Transverse colon (tissue), 4 donors: ENCODE measurements at places on chromosomes 4 and X. TPM values are rescaled to one million over a fixed set of nuclear protein-coding genes. Genes with fewer than 3 reads are reported as not detected.

DNA sequence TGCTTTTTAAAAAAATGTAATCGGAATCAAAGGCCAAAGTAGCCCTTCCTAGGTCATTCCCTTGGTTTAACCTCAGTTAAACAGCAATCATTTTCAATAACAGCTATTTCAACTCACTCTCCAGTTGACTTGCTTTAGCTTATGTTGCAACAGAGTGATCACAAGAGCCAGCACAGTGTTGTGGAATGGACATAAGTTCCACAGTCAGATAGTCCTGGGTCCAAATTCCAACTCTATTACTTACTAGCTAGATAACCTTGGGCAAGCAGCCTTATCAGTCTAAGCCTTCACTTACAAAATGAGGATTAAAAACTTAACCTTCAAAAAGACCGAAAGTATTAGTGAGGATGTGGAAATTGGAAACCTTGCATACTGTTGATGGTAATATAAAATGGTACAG lies 9.2 kb upstream of the GPC3 start:
- no peak for DNase-seq

Gene VCX3B
- not detected for total RNA-seq

DNA sequence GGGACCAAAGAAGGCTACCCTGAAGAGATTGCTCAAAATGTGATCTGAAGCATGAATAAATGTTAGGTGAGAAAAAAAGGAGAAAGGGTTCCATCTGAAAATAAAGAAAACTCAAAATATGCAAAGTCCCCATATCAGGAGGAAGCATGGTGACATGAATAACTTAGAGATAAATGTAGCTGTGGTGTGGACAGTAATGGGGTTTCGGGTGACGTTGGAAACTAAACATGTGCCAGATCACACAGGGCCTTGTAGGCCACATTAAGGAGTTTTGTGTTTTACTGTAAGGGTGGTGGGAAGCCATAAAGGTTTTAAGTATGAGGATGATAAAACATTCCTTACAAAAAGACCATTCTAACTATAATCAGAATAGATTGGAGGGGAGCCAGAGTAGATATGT lies 40.3 kb upstream of the ACSL4 start:
- DNase-seq: no peak

DNA sequence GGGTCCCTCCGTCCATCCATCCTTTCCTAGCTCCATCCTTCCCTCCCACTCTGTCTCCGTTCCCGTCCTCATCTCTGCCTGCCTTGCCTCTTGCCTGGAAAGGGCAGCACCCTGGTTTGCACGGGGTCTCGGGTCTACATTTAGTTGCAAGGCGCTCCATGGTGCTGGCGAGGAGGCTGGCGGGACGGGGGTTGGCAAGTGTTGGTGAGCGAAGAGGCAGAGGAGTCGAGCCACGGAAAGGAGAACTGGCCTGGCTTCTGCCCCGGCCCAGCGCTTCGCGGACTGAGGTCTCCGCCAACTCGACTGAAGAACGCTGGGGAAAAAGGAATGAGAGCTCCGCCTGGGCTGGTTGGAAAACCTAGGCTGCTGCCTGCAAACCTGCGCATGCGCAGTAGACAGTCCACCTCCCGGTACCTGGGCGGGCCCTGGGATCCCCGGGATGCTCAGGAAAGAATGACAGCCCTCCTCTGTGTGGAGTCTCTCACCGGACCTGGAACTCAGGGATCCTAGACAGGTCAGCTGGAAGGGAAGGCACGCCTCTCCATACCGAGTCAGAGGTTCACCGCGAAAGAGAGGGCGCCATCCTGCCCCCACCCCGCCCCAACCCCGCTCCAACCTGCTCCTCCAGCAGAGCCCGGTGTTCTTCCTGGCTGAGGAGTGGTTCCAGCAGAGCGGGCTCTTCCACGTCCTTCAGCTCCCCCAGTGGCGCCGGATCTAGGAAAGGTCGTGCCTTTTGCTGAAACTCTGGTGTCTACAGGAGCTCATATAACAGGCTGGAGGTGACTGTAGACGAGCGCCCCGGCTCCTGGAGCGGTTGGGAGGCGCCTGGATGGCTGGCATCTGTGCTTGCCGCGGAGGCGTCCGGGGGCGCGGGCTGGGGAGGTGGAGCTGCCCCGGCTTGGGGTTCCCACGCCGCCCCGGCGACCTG lies 6.0 kb downstream of the FRG2 start:
- DNase-seq: peak; percentile 17

- DNase-seq: no peak
Measured at GRCh38 chrX:123920105-123920785, 41.3 kb upstream of the STAG2 start.

Gene DMRTC1
- total RNA-seq: not detected

- DNase-seq: no peak
Measured at GRCh38 chr4:169295822-169296221, 25.1 kb upstream of the SH3RF1 start.

Gene MAGEE1
- total RNA-seq: 0.27 TPM

Gene USP17L28
- total RNA-seq: not detected

DNA sequence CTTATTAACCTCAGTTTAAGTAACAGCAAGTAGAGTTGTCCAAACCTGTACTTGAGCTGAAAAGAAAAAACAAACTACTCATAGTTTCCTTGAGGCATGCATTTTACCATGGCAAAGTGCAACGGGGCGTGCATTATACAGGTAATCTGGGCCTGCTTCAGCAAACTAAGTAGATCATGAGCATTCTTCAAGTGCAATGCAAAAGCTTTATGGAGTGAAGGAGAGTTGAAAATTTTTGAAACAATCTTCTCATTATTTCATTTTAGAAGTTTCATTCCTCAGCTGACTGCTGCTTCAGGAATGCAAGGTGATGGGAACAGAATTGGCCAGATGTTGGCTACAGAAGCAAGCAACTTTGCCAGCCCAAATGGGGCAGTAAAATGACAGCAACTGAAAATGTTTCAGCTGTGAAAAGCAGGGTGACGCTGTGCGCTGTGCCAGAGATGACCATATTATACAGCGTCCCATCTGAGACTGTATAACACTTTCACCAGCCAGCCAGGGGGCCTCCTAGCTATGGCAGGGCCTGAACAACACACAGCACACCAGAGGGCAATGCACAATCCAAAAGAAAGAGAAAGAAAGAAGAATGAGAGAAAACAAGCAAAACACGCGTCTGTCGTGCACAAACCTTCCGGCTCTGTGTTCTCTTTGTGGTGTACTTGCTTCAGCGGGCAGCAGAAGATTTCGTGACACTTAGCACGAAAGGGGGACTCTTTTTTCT lies 145.5 kb upstream of the FGF13 start:
- no peak for DNase-seq

DNA sequence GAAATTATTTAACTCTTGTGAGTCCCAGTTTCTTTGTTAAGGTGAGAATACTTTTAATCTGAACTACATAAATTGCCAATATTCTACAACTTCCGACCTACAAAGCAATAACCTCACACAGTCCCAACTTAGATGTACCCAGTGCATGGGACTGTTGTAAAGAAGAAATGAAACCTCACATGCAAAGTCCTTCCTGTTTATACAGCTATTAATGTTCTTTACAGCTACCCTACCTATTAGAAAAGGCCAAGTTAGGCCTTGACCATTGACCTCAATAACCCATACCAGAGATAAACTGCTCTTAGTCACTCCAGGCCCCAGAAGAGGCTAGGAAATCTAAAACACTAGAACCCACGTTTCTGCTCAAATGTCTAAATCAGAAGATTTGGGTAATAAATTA lies 920.1 kb upstream of the TENM3 start:
- DNase-seq: no peak

Gene TNIP3
- 0.41 TPM for total RNA-seq

DNA sequence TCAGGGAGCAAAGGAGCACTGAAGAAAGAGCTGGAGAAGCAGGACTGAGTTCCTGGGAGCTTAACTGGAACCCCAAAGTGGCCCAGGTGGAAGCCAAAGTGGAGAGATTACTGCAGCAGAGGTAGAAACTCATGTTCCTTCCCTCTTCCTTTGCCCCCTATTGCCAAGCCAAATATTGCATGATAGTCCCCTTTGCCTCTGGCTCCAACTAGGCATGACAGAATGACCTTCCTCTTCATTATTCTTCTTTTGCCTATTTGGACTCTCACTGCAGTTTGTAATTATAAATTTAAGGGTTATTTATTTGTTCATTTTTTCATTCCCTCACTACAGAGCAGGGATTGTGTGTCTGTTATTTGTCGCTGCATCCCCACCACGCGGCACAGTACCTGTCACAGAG lies 22.1 kb upstream of the SPANXB1 start:
- no peak for DNase-seq

DNA sequence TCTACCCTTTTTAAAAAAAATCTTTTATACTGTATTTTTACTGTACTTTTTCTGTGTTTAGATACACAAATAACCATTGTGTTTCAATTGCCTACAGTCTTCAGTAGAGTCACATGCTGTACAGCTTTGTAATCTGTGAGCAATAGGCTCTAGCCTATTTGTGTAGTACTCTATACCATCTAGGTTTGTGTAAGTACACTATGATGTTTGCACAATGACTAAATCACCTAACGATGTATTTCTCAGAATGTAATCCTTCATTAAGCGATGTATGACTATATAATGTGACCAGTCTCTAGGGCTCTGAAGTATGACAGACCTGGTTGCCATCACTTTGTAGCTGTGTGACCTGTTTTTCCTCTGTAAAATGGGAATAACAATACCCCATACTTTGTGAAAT lies 14.2 kb upstream of the DCAF4L1 start:
- DNase-seq: no peak

- DNase-seq: no peak
Measured at GRCh38 chr4:38482696-38483095, 181.3 kb upstream of the KLF3 start.

Gene RXFP1
- not detected for total RNA-seq

Gene KLKB1
- total RNA-seq: not detected

DNA sequence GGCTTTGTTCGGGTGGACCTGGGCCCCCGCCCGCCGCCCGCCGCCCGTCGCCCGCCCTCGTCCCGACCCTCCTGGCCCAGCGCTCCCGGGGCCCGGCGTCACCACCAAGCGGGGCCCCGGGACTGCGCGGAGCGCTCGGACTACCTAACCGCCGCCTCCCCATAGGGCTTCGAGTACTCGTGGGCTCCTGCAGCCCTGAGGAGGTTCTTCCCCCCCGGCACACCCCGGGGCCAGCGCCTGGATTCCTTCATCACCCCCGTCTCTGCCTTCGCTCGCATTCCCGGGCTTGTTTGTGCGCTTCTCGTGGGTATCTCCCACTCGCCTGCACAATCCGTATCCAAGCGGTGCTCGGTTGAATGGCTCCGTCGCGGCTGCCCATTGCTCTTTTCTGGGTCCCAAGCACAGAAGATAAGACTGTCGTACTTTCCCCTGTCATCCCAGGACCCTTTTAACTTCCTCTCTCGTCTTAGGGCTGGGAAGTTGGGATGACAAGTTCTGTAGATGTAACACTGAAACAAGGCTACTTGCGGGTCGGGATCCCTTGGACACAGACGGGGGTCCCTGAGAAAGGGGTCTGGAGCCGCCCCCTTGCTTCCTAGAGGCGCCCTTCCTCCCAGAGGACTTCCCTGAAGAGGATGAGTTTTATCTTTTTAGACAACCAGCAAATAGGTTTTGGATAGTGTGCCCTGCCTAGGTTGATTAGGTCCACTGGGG lies 565 bp downstream of the MOB1B start:
- DNase-seq: no peak

Gene PCDH7
- total RNA-seq: 22.5 TPM

GRCh38 chr4:168781926-168782325 lies 228.1 kb downstream of the CBR4 start:
- no peak for DNase-seq

- DNase-seq: no peak
Measured at GRCh38 chr4:34245276-34245675, 1999.0 kb downstream of the ARAP2 start.

Gene FAM236B
- not detected for total RNA-seq

- DNase-seq: no peak
Measured at GRCh38 chr4:69818060-69818639, 41.8 kb downstream of the SULT1E1 start.

DNA sequence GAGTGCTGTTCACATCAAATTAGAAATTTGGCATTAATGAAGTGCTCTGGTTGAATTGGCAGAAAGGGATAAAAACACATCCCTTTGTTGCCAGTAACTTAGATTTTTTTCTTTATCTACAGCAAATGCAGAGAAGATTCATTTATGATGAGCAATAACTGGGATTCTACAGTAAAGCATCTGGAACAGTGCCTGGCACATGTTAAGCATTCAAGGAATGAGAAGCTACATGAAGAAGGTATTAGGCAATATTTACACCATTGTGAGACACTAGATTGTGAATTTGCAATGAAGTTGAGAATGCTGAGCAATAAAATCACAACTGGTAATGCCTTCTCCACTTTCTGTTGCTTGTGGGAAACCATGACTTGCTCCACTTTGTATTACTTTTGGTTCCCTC lies 33.5 kb downstream of the PCDH19 start:
- no peak for DNase-seq

DNA sequence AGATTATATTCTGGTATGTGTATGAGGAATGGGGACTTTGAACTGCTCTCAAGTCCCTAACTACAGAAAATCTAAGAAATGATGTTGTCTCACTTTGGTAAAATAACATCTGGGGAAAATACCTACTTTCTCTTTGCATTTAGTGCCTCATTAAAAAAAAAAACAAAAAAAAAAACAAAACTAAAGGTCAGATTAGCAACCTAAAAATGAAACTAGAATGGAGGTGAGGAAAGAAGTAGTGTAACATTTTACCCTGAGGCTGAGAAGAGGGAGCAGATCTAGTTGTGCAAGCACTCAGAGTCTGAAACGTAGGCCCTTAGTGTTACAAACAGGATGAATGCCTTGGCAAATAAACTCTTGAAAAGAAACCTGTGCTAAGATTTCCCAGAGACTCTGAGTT lies 56.0 kb downstream of the VGLL1 start:
- DNase-seq: no peak

Gene RIPPLY1
- not detected for total RNA-seq

GRCh38 chr4:89997171-89997704 lies 102.6 kb downstream of the MMRN1 start:
- no peak for DNase-seq

- no peak for DNase-seq
Measured at GRCh38 chr4:81632581-81633299, 161.0 kb upstream of the RASGEF1B start.

Gene CHST7
- total RNA-seq: 10.3 TPM

Gene ATP1B4
- total RNA-seq: not detected

DNA sequence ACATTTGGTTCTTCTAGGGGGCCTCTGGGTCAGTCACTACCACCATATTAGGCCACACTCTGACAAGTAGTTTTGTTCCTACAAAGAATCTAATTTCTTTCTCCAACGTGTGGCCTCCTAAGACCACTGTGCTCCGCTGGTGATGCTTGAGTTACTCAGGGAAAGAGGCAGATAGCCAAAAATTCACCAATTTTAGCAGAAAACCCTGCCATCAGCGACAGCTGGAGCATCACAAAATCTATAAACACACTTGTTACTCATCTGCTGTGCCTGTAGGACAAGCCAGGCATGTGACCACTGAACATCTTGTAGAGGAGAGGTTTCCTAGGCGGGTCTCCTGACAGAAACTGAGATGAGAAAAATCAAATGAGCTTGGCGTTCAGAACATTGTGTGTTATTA lies 105.4 kb downstream of the SYNPO2 start:
- DNase-seq: peak; percentile 41

Gene CT45A2
- not detected for total RNA-seq
